Activated CD8-positive, alpha-beta memory T cell treated with anti-CD3 and anti-CD28 coated beads for 24 hours (primary cell): ENCODE measurements at places on chromosomes 2 and 18.

DNA sequence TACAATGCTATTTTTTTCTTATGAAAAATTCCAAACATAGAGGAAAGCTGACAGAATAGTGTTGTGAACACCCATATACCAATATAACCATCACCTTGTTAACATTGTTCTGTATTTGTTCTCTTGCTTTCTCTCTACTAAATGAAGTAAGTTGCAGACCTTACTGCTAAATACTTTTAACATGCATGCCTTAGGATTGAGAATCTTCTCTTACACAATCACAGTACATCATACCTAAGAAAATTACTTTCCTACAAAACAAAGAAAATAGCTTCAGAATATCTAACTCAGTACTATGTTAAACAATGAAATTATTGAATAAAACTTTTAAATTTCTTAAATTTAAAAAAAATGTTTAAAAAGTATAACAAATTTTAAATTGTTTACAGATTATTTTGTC is 136.5 kb downstream of the UBR3 start:
- no peak for DNase-seq

- no peak for DNase-seq
These were observed 40.2 kb downstream of the PID1 start for GRCh38 chr2:229230911-229231310.

- DNase-seq: no peak
These were observed 253.2 kb upstream of the RAB12 start for GRCh38 chr18:8356001-8356400.

- no peak for DNase-seq
These were observed 127.6 kb upstream of the L3MBTL4 start for GRCh38 chr18:6542296-6542695.

GRCh38 chr18:68298330-68298729 is 416.6 kb downstream of the TMX3 start:
- no peak for DNase-seq

DNA sequence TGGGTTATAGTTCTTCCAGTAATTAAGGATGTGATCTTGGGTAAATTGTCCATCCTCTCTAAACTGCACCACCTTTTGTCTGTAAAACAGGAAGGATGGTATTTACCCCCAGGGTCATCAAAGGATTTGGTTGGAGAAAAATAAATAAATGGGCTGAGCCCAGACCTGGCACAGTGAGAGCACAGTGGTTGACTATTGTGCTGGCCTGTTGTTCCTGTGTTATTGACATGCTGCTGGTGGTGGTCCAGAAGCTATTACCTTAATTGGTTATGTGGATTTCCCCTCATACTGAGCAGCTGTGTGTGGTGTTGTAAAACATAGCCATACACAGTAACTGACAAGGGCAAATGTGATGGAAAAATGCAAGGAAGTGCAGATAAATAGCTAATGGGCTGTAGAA is 746 bp upstream of the IL37 start:
- no peak for DNase-seq

DNA sequence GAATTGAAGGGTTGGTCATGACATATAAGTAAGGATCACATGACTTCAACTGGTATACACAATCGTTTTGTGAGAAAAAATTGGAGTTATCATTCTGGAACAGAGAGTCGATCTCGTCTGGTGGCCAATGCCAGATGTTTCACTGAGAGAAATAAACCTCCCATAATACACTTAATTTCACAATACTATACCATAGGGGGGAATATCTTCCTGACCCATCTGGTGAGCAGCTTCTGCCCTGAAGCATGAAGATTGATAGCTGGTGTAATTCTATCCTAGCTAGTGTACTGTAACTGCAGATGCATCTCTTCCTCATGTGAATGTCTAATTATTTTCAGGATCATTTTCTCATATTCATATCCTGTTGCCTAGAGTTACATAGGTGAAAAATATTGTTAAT is 15.7 kb upstream of the CDH7 start:
- no peak for DNase-seq

DNA sequence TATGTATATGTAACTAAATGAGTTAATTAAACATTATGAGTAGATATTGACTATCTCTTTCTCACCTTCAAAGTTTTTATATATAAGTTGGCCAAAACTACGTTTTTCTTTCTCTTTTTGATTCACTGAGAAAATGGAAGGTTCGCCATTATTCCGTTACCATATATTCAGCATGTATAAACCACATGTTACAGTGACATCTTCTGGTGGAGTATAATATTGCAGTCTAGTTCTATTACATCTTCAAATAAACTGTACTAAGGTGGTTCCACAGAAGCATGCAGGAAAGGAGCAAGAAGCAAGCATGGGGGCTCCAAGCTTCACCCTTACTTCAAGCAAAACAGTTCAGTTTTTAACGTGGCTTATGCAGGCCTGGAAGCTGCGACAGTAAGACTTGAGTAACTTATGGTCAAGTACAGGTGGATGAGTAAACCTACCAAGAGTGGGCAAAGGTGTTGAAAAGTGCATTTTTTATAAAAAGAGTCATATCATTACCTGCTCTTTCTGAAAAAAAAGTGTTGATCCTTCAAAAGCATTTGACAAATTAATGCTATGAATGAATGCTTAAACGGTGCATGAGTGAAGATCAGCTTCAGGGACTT is 129.8 kb upstream of the RAB6C start:
- no peak for DNase-seq

- no peak for DNase-seq
These were observed 180.2 kb downstream of the OSR1 start for GRCh38 chr2:19178175-19178574.

- DNase-seq: no peak
These were observed 300.7 kb upstream of the DLGAP1 start for GRCh38 chr18:4755848-4756247.

DNA sequence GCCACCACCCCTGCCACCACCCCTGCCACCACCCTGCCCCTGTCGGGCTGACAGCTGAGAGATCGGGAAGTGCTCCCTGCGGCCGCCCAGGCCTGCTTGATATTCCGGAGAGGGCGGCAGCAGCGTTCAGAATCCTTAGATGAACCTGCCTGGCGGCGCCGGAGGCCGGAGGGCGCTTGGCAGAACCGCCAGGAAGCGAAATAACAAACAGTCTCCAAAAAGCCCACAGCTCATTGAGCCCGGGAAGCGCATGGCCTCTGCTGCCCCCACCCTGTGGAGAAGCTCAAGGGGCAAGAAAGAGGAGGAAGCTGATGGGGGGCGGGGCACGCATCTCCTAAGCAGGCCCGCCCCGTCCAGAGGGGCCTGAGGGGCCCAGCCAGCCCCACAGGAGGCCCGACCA is 92.2 kb upstream of the MBOAT2 start:
- DNase-seq: no peak

- no peak for DNase-seq
These were observed 780 bp downstream of the SRD5A2 start for GRCh38 chr2:31579996-31580320.

- DNase-seq: no peak
These were observed 28.0 kb downstream of the MAL start for GRCh38 chr2:95053543-95053942.

GRCh38 chr2:233076749-233077148 is 16.6 kb downstream of the INPP5D start:
- DNase-seq: peak; percentile 42

GRCh38 chr2:162277381-162277780 is 34.1 kb upstream of the FAP start:
- DNase-seq: no peak

DNA sequence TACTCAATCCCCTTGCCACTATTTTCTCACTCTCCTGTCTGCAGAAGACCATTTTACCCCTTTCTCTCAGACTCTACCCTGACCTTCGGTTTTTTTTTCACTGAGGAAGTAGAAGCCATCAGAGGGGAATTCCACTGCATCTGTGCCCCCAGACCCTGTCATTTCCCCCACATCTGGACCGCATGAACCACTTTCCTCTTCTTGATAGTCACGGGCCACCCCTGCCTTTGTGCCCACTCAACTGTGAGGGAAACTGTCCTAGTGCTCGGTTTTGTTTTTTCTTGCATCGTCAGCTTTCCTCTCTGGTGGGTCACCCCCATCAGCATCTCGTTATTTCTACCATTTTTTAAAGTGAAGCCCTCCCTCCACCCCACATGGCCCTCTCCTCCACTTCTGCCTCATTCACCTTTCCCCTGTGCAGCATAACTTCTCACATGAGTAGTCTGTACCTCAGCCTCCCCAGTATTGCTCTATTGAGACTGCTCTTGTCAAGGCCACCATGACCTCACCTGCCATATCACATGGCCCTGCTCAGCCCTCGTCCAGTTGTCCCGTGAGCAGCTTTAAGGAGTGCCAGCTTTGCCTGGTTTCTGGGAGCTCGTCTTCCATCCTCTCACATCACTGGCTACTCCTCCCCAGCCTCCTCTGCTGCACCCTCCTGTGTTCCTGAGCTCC is 32.4 kb downstream of the TMEM87B start:
- no peak for DNase-seq

DNA sequence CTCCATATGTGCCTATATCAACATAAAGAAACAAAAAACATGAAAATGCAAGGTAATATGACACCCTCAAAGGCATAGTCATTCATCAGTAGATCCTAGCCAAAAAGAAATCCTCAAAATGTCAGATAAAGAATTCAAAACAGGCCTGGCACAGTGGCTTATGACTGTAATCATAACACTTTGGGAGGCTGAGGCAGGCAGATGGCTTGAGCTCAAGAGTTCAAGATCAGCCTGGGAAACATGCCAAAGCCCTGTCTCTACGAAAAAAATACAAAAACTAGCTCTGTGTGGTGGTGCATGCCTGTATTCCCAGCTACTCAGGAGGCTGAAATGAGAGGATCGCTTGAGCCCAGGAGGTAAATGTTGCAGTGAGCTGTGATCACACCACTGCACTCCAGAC is 284.6 kb upstream of the KLHL29 start:
- DNase-seq: no peak

GRCh38 chr2:70044290-70045040 is 42.8 kb upstream of the PCBP1 start:
- no peak for DNase-seq

DNA sequence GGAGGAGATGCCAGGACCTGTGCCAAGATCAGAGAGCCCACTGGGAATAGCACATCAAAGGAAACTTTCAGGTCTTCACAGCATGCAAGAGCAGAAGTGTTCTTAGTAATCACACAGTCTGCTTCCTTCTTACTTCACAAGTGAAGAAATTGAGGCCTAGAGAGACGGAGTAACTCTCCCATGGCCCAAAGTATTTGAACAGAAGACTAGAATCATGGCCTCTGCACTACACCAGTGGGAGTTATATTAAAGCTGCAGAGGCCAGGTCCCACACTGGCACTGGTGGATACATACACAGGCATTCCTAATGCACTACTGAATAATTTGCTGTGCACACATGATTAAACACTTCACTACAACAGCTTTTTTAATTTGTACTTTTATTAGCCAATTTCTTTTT is 107.6 kb upstream of the RMP24 start:
- DNase-seq: no peak

DNA sequence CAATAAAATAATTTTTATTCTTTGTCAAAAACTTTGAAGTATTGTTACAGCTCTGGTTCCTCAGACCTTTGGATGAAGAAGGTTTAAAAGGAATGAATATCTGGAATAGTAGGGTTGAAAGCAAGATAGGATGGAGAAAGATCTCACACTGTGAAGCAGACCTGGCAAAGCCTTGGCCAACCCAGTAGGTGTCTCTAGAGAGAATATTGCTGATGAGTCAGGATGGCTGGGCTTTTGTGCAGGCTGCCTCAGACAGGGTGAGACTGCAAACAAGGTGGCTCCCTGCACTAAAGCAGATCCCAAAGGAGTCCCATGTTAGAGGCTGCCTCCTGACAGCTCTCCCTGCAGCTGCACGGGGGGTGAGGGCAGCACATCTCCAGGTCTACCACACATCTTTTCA is 226.0 kb upstream of the ITGA4 start:
- no peak for DNase-seq

DNA sequence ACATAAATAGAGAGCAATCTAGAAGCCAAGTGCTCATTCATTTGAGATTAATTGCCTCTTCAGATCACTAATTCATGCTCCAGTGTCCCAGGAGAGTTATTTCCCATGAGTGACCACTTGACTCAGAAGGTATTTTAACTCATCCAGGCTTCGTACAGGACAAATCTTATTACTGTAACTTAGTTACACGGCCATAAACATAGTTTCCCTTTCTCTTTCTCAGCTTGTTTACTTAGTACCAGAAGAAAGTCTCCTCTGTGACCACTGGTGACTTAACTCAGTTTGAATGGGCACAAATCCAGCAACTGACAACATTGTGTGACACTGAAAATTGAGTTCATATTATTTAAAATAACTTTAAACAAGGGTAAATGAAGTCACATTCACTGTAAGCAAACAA is 25.3 kb downstream of the MMADHC start:
- no peak for DNase-seq
